OCI-LY7 (cell line): ENCODE measurements at places on chromosomes 3 and 15.

DNA sequence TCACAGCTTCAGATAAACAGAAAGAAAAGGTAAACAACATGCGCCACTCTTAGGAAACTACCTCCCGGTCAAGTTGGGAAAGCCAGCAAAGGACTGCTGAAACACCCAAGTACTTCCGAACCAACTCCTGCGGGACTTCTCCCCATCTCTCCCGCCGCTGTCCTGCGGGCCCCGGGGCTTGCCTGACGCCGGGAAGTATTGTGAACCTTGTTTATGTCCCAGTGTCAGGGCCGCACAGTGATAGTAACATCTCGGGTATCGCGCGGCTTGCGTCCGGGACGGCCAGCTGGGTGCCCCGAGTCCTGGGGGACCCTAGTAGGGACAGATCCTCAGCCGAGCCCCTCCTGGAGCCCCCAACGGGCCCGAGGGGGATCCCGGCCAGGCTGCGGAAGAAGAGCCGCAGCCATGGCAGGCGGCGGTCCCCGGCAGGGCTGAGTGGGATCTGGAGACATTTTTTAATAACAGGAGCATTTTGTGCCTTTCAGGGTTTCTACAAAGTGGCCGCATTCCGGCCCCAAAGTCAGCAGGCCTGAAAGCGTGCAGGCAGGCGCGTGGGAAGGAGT is 756 bp downstream of the CLPX start:
- peak; percentile 58 for DNase-seq

- DNase-seq, result no peak
Observed at GRCh38 chr3:160960568-160960967, 144.6 kb downstream of the B3GALNT1 start.

GRCh38 chr3:40167958-40168357 is 141.5 kb upstream of the EIF1B start:
- no peak for DNase-seq

- no peak for DNase-seq
Observed at GRCh38 chr3:190064112-190064511, 56.6 kb downstream of the P3H2 start.

- DNase-seq, result no peak
Observed at GRCh38 chr3:112546216-112546759, 15.5 kb downstream of the ATG3 start.

DNA sequence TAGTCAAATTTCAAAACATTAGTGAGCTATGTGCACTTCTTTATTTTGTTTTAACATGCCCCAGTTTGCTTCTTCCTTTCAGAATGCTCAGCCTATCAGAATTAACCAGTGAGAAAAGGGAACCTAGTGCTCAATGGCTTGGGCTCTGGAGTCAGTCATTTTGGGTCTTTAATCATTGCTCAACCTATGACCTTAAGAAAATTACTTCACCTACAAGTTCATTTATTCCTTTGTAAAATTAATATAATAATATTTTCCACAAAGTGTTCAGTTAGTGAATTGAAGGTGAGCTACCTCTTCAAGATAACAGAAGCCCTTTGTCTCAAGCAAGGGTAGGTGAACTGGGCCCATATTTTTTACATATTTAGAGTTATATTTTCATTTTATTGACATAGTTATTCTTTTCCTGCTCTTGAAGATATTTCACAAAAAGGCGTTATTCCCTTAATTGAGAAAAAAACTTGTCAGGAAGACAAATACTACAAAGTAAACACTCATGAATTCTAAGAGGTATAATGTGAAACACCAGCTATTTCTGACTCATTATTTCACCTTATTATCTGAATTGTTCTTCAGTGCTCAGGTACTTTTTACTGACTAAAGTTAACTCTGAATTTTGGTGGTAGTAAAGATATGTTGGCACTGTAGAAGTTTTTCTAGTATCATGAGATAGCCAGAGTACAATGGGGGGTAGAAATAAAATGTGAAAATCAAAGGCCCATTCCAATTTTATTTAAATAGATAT is 415.5 kb downstream of the NAALADL2 start:
- no peak for DNase-seq

- DNase-seq, result peak; percentile 52
Observed at GRCh38 chr15:68256675-68257450, 20.7 kb upstream of the FEM1B start.

DNA sequence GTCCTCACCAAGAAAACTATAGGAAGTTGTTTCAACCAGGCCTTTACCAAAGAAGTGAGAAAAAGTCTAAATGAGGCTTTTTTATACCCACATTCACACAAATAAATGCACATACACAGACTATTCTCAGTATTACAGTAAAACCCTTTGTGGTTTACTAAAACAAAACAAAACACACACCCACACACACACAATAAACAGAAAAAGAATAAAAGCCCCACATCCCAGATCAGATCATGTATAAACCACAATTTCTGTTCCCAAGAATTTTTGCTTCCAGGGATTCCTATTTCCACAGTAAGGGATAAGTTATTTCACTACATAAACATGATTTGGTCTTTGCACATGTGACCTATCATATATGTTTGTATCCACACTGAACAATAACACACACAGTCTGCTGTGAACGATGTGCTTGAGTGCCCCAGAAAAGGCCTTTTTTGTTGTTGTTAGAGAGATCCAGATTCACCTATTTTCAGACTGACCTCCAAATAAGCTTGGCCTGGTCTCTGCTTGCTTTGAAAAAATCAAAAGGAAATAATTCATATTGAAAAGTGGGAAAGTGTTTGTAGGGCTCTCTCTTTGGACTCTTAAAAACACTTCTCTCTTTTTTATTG is 283.4 kb upstream of the ATP11B start:
- no peak for DNase-seq

- DNase-seq, result no peak
Observed at GRCh38 chr3:171345107-171345843, 114.9 kb downstream of the TNIK start.

GRCh38 chr15:93020976-93021772 is 67.8 kb downstream of the RGMA start:
- DNase-seq, result no peak

GRCh38 chr15:85010386-85011159 is 28.9 kb downstream of the PDE8A start:
- peak; percentile 62 for DNase-seq

GRCh38 chr15:101170568-101171350 is 81.1 kb downstream of the CHSY1 start:
- no peak for DNase-seq

GRCh38 chr15:57358571-57358970 is 17.7 kb upstream of the CGNL1 start:
- DNase-seq, result no peak

DNA sequence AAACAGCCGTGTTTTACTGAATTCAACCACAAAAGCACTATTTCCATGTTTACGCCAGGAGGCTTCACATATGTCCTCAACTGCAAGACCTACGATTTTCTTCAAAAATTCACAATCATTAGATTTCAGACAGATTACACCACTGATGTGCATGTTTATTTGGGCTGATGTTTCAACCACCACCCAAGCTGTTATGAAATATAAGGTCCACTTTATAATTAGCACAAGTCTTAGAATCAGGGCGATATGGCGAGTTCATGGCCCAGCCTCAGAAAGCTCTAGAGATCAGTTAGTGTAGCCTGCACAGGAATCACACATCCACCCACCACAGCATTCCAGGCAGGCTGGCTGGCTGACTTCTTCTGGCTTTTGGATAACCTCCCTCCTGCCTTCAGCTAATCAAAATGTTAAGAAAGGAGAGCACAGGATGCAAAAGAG is 15.4 kb downstream of the SH3BP5 start:
- DNase-seq, result no peak
